ENCODE measurements at places on chromosomes 13 and 19. TPM values are rescaled to one million over a fixed set of nuclear protein-coding genes. Genes with fewer than 3 reads are reported as not detected.

DNA sequence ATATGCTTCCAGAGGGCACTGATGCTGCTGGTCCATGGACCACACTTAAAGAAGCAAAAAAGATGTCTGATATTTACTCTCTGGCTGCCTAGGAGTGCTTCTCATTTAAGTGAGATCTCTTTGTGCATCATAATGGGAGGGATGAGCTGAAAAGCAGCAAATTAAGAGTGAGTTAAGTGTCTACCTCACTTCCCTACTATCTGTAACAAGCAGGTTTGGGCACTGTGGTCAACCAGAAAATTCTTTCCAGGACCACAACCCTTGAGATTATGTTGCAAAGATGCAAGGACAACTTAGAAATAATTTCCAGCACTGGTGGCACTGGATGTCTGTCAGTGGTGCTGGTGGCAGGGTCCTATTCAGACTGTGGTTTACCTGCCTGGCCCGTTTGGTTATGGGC is 52.1 kb upstream of the USPL1 start:
- DNase-seq: no peak

GRCh38 chr19:14425696-14426138 is 6.6 kb upstream of the DDX39A start:
- DNase-seq: no peak

DNA sequence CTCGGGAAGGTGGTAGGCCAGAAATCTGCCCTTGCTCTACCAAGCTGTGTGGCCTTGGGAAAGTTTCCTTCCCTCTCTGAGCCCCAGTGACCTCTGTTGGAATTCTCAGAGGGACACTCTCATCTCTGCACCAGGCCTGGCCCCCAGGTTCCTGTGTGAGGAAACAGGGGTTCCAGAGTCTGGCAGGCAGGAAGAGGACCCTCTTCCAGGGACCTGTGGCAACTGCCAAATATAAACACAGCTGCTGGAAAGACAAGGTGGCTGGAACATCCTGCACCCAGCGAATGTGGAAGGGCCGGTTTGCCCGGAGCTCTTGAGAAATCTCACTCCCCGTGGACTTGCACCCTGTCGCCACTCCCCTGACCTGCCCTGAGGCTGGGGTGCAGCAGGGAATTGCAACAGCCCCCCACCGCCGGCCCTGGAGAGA is 52.8 kb downstream of the GADD45B start:
- no peak for DNase-seq

DNA sequence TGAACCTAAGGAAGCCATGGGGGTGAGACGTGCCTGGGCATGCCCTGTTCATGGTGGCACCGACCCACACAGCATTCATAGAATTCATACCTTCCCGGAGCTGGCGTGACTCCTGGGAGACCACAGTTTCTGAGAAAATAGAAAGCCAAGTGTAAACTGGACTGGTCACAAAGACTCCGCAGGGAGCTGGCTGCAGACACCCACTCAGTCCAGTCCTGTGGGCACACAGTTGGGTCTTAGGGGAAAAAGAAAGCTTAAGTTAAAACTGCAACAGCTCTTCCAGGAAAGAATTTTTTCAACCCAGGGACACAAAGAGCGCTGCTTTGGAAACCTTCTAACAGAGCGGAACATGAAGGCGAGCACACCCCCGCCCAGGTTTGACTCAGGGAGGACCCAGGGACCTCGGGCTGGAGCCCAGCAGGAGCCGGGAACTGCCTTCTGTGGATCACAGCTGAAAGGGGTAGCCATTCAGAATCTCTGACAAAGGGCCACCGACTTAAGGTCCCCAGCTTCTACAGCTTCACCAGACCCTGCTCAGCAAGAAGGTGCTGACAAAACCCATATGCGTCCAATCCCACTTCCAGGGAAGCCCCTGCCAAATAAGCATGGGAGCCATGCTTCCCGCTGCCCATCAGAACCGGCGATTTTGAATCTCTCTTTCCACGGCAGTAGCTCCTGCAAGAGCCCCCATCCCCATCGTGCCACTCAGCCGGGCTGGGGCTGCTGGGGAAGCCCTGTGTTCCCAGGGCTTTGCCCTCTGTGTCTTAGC is 183.7 kb downstream of the COL4A1 start:
- no peak for DNase-seq

DNA sequence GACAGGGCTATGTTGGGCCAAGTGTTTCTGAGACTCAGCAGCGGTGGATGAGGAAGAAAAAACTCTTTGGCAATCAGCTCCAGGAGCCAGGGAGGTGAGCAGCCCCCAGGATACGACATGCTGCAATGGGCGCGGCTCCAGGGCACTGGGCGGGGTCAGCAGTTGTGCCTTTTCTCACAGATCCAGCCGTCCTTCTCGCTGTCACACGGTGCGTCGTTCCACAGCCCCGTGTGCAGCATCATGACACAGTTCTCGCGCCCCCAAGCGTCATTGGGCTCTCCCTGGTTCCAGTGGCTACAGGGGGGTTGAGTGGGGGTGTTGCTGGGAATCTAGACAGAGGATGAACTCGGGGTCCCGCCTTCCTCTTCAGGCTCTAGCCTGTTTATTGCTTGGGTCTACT is 2.7 kb downstream of the CLEC4G start:
- no peak for DNase-seq

GRCh38 chr19:43441716-43442115 is 23.7 kb downstream of the LYPD3 start:
- no peak for DNase-seq

DNA sequence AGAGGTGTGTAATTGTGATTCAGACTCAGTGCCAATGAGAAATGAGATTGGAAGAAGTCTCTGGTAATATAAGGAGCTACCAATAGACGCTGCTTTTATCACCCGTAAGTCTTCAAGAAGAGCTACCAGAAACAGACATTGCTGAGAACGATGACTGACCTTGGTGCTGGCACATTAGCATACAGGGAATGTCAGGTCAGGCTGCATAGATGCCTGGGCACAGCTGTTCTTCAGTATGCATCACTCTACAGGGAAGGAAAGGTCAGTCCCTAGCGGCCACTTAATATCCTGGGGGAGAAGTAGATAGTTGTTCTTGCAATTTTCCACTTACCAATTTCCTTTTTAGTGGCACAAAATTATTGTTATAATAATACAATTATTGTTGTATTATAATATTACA is 380.4 kb downstream of the PCDH9 start:
- no peak for DNase-seq

- no peak for DNase-seq
Observed at GRCh38 chr13:49711218-49711863, 20.1 kb upstream of the EBPL start.

DNA sequence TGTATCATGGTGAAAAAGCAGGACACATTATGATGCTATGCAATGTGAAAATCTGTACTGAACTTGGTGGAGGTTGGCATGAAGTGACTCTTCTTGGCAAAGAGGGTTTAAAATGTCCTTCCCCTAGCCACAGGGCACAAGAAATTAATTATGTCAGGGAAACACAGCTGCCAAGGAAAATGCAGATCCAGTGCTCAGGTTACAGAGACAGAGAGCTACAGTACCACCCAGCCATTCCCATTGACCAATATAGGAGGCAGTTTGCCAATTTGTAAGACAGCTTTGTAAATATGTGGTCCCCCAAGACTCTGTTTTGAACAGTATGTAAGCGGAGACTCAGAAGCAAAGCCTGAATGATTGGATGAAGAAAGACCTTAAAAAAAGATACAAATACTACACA is 69.4 kb upstream of the KLF12 start:
- no peak for DNase-seq

- DNase-seq: no peak
Observed at GRCh38 chr19:6088602-6089049, 21.7 kb downstream of the RFX2 start.

- DNase-seq: peak; percentile 73
Observed at GRCh38 chr19:2047449-2048103, 3.5 kb downstream of the MKNK2 start.

DNA sequence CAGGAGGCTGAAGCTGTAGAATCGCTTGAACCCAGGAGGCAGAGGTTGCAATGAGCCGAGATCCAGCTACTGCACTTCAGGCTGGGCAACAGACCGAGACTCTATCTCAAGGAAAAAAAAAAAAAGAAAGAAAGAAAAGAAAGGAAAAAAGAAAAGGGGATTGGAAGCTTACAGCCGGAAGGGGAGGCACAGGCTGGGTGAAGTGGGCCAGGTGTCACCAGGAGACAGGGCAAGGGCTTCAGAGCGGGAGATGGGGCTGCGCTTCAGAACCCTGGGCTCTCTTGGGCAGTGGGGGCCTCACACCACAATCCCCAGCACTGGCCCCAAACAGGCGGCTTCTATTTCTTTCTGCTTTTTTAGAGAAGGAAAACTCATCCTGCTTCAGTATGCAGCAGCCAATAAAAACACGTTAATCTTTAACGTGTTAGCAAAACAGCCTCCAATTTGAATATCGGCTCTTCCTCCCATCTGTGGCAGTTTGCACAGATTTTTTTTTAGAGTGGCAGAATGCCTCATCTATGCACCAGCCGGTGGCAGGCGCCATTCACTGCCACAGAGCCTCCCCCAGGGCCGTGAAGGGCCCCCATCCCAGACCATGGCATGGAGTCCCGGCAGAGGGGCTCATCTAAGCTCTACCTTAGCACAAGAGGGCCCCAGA is 46.6 kb upstream of the C19orf12 start:
- DNase-seq: no peak

GRCh38 chr13:50598338-50598737 is 245.2 kb downstream of the DLEU7 start:
- DNase-seq: no peak

GRCh38 chr13:94249512-94249911 is 230.0 kb downstream of the DCT start:
- DNase-seq: no peak

DNA sequence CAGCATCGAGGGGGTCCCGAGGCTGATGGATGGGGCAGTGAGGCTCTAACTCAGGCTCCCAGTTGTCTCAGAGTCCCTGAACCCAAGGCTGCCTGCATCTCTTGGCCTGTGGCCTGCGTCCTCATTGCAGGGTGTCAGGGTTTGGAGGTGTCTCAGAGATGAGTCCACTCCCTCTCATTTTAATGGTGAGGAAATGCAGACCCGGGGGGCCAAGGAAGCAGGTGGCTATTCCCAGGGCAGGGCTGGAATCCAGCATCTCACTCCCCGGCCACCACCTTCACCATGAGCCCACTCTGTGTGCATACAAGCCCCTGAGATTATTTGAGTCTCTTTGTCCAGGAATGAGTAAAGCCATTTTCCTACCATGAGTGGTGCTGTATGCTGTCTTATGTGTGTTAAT is 21.4 kb downstream of the TEX29 start:
- no peak for DNase-seq

The NUDT19 gene
- total RNA-seq: 24.8 TPM

The RGCC gene
- 40.2 TPM for total RNA-seq

The MISP3 gene
- 6.8 TPM for total RNA-seq

The PSG1 gene
- total RNA-seq: not detected

The CCDC122 gene
- 3.6 TPM for total RNA-seq

The FSD1 gene
- total RNA-seq: not detected

The PRX gene
- total RNA-seq: 4.1 TPM

The KLF1 gene
- total RNA-seq: not detected

The ZNF121 gene
- 21.5 TPM for total RNA-seq

Measured in left ventricle myocardium superior (tissue), 1 donor.